ENCODE measurements at places on chromosomes 2 and 18.
A peak's percentile ranks its signal among the peaks of the same experiment; 100 is the strongest.

DNA sequence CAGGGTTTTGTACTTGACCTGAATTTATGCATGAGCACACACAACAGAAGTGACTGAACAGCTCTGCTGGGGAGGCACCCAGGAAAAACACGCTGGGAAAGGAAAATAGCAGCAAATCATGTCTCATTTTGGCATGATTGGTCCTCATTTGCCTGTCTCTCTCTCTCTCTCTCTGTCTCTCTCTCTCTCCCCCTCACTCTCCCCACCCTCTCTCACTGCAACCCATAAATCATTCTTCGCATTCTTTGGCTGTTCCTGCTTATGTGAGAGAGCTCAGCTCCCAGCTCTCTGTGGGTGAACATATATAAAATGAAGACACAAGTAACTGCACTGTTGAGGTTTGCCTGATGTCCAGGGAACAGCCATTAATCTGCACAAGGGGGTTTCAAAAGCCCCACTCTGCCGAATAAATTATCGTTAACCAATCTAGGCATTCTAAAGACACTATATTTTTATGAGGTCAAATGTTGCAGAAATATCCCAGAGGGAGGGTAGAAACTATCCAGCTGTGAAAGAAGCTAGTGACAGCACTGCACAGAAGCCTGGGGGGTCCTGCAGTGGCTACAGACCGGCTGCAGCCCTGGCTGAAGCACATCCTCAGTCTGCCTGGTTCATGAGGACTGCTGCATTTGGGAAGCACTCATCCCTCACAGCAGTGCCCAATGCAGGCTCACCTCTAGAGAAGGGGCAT lies 260.3 kb downstream of the AFF3 start:
- DNase-seq: peak; percentile 90

DNA sequence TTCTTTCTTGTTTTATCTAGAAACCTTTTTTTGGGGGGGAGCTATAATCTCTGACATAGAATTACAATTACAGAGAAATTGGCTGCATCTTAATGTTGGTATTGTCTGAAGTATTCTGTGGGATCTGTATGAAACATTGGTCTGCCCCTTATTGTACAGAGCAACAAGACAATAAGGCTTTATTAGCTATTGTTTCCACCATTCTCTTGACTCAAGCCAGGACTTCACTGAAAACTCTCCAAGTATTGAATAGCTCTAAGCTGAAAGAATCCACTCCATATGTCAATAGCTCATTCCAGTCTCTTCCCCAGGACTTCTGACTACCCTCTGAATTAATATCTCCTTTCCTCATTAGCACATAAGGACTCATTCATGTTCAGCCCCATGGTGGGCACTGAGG lies 77.8 kb downstream of the RHBDD1 start:
- DNase-seq: no peak

DNA sequence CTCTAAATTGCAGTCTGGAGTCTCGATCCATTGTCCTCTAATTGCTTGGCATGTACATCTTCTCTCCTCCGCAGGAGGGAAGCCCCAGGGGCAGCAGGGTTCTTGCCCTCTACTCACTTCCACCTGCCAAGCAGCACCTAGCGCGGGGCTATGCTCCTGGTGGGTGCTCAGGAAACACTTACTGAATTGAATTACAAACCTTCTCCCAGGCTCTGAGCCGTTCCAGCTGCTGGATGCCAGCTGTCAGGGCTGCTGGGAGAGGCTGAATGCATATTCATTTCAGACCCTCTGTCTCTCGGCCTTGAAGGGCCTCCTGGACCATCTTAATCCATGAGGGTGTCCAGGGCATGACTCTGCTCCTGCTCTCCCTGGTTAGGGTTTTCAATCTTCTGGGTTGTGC lies 94.0 kb downstream of the CELF4 start:
- DNase-seq: no peak

DNA sequence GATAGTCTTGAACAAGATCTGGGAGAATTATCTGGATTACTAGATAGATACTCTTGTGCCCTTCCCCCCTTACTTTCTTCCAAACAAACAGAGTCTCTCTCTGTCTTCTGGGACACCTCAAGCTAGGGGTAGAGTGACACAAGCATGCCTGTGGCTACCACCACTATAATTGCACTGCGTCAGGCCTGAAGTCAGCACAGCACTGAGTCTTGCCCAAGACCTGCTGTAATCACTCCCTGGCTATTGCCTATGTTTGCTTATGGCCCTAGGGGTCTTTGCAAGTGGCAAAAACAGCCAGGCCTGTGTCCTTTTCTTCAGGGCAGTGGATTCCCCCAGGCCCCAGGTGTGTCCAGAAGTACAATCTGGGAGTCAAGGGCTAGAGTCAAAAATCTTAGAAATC lies 106.6 kb downstream of the SLC5A7 start:
- no peak for DNase-seq

- no peak for DNase-seq
Measured at GRCh38 chr2:229044581-229044980, 226.5 kb downstream of the PID1 start.

GRCh38 chr2:118006326-118006725 lies 7.5 kb downstream of the CCDC93 start:
- no peak for DNase-seq

- no peak for DNase-seq
Measured at GRCh38 chr18:52140986-52141385, 199.0 kb upstream of the DCC start.

DNA sequence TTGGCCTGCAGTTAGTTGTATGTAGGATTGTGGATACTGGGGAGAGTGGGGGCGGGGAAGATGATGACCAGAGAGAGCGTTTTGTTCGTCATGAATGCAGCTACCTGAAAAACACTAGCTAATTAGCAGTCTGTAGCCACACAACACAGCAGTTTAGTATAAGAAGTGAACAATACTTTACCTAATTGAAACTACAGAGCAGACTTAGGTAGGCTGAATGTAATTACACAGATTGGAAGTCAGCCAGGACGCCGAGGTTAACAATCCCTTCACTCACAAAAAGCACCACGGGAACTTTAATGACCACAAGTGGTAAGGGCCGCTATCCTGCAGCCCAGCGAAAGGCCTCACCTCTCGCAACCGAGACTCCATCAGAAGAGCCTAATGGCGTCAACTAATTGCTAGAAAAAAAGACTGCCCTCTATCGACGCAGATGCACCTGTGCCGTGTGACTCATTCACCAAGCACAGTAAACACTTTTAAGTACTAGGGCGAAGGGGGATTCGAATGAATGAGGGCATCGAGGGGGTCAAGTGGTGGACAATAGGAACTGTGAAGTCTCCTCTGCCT lies 591.0 kb downstream of the ARHGAP15 start:
- DNase-seq: no peak

DNA sequence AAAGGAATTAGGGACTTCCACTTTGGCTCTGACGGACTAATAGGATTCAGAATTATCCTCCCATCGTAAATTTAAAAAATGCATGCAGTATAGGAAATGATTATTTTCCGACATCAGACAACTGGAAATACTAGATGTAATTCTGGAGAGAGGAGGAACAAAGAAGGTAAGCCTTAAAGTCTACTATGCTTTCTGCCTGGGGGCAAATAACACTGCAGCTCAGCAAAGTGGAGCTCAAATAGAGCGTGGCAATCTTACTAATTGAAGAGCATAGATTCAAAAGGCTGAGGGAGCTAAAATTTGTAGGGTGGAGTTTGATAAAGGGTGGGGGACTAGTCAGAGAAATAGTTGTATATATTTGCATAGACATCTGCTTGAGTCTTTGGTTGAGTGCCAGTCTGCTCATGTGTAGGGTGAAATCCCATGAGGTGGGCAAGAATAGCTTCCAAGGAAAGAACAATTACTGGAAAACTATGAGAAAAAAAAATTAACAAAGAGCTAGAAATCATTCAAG lies 23.8 kb downstream of the COPS8 start:
- no peak for DNase-seq

DNA sequence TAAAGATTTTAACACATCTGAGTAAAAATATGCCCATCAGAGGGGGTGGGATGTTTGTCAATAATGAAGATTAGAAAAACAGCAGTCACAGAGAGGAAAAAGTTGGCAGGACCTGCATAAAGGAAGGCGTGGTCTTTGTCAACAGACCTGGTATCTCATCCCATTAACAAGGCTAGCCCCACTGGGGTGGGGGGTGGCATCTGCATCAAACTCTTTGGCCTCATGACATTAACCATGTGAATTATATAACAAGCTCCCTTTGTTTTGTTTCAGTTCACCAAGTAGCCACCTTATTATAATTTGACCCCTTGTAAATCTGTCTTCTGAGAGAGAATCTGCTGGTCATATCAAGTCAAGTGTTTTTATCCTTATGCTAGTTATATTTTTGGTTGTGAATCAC lies 28.8 kb downstream of the NEMP2 start:
- no peak for DNase-seq

- no peak for DNase-seq
Measured at GRCh38 chr2:206657087-206657486, 14.8 kb downstream of the FAM237A start.

DNA sequence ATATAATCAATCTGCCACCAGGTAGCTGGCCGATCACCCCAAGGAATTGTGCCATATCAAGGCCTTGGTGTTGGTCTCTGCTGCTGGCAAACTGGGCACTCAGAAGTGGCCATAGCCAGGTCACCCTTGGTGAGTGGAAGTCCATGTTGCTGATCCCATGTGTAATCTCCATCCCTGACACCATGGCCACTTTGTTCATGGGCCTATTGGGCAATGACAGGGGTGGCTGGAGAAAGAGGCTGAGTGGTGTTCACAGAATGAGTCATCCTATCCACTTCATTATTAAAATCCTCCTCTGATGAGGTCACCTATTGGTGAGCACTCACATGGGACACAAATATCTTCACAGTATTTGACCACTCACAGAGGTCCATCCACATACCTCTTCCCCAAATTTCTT lies 26.7 kb upstream of the CD226 start:
- no peak for DNase-seq

GRCh38 chr2:26284132-26284531 lies 39.4 kb downstream of the HADHB start:
- DNase-seq: peak; percentile 34

- peak; percentile 43 for DNase-seq
Measured at GRCh38 chr18:62287781-62288664, 37.1 kb upstream of the TNFRSF11A start.

DNA sequence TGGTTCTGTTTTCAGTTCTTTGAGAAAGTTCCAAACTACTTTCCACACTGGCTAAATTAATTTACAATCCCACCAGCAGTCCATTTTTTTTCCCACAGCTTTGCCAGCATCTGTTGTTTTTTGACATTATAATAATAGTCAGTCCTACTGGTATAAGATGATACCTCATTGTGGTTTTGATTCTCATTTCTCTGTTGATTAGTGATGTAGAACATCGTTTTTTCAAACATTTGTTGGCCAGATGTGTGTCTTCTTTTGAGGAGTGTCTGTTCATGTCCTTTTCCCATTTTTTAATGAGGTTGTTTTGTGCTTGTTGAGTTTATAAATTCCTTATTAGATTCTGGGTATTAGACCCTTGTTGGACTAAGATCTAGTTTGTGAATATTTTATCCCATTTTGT lies 376.8 kb upstream of the NT5C1B start:
- no peak for DNase-seq

- no peak for DNase-seq
Measured at GRCh38 chr2:201520201-201520600, 68.7 kb downstream of the STRADB start.

- no peak for DNase-seq
Measured at GRCh38 chr2:172993139-172993538, 82.5 kb upstream of the MAP3K20 start.

- no peak for DNase-seq
Measured at GRCh38 chr2:86035376-86035882, 70.3 kb downstream of the POLR1A start.

- DNase-seq: no peak
Measured at GRCh38 chr18:49553003-49553402, 8.9 kb upstream of the LIPG start.

DNA sequence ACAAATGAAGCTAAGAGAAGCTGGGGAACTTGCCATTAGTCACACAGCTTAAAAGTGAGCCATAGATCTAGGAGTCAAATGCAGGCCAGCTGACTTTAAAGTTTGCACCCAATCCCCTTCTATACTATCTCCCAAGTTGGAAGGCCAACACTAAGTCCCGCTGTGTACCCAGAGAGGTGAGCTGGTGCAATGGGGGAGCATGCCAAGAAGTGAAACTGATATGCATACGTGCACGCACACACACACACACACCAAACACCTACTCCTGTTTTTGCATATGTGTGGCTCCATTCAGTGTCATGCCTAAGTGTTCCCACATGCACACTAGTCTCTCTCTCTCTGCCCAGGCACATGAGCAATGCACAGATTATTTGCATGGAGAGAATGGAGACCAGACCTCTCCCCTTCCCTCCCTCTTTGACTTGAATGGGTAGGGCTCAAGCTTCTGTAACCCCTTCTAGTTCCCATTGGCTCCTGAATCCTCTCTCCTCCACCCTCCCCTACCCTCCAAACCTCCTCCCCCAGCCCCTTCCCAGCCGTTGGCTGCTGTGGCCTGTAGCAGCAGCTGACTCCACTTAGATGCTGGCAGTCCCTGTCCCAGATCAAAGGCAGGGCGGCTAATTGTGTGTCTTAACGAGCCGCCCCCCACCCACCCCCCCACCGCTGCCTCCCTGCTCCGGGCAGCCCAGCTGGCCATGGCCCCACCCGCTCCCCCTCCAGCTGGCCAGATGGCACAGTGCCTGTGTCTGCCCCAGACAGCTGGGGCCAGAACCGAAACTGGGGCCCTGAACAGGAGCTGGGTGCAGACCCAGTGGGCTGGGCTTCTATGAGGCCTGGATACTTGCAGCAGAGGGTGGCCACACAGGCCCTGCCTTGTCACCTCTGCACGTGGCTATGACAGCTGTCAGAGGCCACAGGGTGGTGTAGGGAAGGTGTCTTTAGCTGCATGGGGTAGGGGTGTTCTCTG lies 5.6 kb downstream of the WNT10A start:
- DNase-seq: no peak

DNA sequence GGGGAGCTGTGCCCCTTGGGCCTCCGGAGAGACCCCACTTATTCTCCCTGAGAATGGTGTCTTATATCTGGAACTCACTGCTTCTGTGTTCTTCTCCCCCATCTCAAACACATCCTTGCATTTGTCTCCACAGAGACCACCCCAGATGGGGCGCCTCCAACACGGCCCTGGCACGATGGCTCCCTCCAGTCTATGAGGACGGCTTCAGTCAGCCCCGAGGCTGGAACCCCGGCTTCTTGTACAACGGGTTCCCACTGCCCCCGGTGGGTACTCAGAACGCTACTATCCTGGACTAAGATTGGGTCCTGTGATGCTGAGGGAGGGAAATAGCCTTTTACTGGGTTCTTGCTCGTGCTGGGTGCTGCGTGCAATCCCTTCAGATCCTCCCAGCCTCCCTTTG lies 40.3 kb downstream of the TPO start:
- no peak for DNase-seq

GRCh38 chr18:65269375-65269774 lies 481.4 kb upstream of the CDH7 start:
- DNase-seq: no peak

Data from ACHN (cell line).